ENCODE measurements at places on chromosomes 7 and 10.

DNA sequence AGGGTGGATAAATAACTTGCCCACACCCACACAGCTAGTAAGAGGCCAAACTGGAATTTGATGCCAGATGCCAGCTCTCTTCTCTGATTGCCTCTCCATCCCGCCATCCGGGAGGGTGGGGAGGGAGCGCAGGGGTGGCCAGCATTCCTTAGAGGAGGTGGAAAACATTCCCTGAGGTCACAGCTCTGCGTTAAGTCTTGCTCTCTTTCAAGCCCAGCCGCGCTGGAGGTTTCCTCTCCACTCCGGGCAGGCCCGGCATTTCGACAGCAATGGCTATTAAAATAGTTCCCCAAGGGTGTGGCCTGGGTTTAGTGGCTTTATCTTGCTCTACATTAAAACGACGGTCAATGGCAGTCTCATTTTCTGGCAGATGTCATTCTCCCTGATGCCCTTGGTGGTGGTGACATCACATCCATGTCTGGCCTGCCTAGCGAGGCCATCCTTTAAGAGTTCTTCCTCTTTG is 16.1 kb upstream of the C10orf71 start:
- DNase-seq: peak; percentile 58

GRCh38 chr7:2931034-2931415 is 86.9 kb upstream of the GNA12 start:
- peak; percentile 59 for DNase-seq

GRCh38 chr7:119545118-119545517 is 727.9 kb upstream of the KCND2 start:
- no peak for DNase-seq

- no peak for DNase-seq
These were observed 6.4 kb downstream of the CDCA7L start for GRCh38 chr7:21939136-21939857.

DNA sequence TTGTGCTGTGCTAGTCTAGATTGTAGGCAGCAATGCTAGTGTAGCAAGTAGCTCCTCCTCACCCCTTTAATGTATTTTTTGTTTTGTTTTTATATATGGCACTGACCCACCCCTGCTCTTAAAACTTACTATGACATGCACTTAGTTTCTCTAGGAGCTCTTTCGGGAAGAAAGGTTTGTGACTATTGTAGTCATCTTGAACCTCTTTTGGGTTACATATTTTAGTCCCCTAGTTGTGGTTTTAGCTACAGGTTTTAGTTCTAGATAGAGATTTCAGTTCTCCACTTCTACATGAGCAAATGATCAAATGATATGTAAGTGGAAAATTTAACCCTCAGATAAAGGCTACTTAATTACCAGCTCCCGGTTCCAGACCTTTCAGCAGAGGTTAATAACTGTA is 14.9 kb downstream of the MINPP1 start:
- DNase-seq: no peak

DNA sequence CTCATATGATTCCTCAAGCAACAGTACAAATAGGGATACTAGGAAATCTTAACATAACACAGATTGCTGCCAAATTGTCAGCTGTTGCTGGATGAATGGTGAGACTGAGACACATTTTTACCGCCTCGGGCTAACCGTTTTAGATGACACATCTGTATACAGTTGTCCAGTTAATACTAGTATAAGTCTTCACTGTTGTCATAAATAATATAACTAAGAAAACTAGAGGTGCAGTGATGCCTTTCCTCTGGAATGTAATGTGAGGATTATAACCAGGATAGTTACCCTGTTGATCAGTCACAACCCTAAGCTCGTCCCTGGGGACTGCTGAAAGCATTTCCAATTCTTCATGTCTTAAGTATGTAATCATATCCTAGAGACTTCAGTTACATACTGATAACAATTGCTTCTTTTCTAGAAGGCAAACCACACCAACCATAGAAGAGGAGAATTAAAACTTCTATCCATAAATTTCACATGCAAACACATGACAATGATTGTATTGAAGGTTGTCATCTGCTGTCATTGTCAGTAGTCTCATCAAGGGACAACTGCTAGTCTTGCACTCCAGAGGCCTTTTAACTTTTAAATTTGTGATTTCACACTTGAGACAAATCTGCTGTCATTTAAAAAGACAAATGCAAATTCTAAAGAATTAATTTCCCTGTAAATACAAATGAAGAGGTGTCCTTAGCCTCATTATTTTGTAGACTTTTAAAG is 100.4 kb upstream of the SEMA3D start:
- no peak for DNase-seq

GRCh38 chr7:91570560-91570959 is 306.3 kb downstream of the FZD1 start:
- DNase-seq: no peak

Data from left forelimb (tissue), 1 donor.